Mucosa of gallbladder (tissue), 1 donor: ENCODE measurements at places on chromosomes 5 and 9. TPM values are rescaled to one million over a fixed set of nuclear protein-coding genes. Genes with fewer than 3 reads are reported as not detected.

The SCGB3A2 gene
- not detected for total RNA-seq

The RNF224 gene
- 0.95 TPM for total RNA-seq

GRCh38 chr5:131745703-131746102 lies 51.1 kb downstream of the FNIP1 start:
- no peak for DNase-seq

- no peak for DNase-seq
Observed at GRCh38 chr5:107954254-107954653, 283.5 kb upstream of the EFNA5 start.

GRCh38 chr5:19531374-19531952 lies 456.5 kb downstream of the CDH18 start:
- no peak for DNase-seq

DNA sequence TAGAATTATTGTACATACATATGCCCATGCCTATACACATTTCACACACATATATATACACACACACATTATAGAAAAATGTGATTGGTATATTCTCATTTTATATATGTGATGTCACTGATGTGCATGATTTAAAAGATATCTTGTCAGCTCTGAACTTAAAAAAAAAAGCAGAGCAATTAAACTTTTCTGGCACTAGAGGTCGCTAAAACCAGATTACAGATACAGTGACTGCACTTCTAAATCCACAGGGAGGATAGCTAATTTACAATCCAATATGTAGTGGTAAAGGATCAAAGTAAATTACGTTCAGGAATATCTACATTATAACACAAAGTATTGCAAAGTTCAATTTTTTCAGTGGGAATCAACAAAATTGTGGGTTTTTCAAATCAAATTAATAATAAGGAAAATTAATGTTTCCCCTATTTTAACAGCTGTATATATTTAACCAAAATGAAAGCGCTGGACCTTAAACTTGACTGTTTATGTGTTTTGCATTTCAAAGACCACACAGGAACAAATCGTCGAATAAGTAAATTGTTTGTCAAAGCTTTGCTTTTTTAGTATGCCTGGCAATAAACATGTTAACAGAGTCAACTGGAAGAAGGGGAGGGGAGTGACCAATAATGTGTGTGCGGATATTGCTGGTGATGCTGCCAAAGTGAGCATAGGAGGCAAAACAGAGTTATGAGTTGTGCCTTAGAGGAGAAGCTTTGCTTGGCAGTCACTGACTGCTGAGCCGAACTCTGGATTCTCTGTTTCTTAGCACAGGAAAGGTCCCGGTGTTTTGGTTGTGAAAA lies 1201.4 kb upstream of the C9orf72 start:
- no peak for DNase-seq

- no peak for DNase-seq
Observed at GRCh38 chr5:144487207-144487606, 316.5 kb downstream of the KCTD16 start.

- DNase-seq, result no peak
Observed at GRCh38 chr9:114373960-114374730, 13.6 kb downstream of the AKNA start.
